Endothelial cell (in vitro differentiated cells): ENCODE measurements at places on chromosomes 16 and 17.
A peak's percentile ranks its signal among the peaks of the same experiment; 100 is the strongest.

GRCh38 chr17:1560101-1560857, 2.3 kb downstream of the PITPNA start:
- H3K4me3 ChIP-seq: peak overlapping the region; percentile 98
- H3K4me1 ChIP-seq: peaks cover 64% of the 10 kb centered on the region
- peaks cover 37% of the 10 kb centered on the region for H3K36me3 ChIP-seq

GRCh38 chr16:63241497-63242028, 1205.3 kb upstream of the CDH8 start:
- H3K27me3 ChIP-seq: no peaks in the 10 kb centered on the region
- no peak for DNase-seq
- no peaks in the 10 kb centered on the region for H3K36me3 ChIP-seq
- no peak overlapping the region for H3K27ac ChIP-seq

DNA sequence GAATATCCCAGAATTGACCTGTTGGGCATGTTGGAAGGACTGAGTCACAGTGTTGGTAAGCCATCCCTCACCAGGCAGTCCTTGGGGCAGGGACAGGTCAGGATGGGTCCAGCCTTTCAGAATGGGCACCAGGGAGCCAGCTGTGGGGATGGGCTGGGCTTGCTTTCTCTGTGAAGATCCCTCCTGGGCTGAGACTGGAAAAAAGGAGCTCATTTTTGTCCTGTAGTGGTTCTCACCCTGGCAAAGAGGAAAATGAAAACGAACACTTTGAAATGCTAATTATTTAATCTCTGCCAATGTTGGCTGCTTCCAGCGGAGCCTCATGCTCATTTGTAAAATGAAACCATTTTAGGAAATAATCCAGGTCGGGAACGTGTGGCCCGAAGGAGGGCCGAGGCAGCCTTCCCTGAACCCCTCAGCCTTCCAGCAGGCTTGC, 237.5 kb upstream of the SALL1 start:
- no peak overlapping the region for H3K4me3 ChIP-seq
- DNase-seq: no peak
- no peaks in the 10 kb centered on the region for H3K36me3 ChIP-seq
- no peaks in the 10 kb centered on the region for H3K27me3 ChIP-seq
- H3K4me1 ChIP-seq: peaks cover 32% of the 10 kb centered on the region
- H3K27ac ChIP-seq: no peak overlapping the region

DNA sequence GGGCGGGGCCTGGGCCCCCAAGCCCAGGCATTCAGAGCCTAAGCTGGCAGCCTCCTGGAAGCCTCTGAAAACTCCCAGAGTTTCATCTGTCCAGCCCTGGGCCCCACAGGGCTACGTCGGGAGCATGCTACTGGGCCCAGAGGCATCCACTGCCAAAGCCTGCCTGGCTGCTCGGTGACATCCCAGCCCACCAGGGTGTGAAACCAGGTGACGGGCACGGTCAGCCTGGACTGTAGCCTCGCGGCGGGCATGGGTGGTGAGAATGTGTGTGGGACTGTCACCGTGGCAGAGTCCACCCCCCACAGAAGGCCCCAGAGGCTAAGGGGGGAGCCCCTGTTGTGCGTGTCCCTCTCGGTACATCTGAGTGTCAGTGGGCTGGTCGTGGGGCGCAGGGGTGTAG, 25.6 kb upstream of the AATK start:
- no peak overlapping the region for H3K4me3 ChIP-seq
- H3K27me3 ChIP-seq: peaks cover 2% of the 10 kb centered on the region
- no peaks in the 10 kb centered on the region for H3K36me3 ChIP-seq
- no peaks in the 10 kb centered on the region for H3K4me1 ChIP-seq
- DNase-seq: no peak

DNA sequence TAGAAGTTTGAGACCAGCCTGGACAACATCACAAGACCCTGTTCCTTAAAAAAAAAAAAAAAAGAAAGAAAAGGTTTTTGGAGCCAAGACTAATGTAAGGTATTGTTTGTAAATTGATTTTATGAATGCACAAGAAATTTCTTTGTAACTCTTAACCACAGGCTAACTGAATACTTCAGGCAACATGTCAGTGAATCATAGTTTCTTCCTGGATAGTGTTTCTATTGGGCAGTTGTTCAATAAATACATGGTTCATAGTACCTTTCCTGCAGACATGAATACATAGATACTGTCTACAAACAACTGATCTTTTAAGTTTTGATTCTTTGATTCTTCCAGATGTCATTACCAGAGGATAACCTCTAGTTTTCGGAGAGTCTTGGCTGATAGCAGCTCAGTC, 11.6 kb downstream of the DDX42 start:
- no peaks in the 10 kb centered on the region for H3K27me3 ChIP-seq
- H3K27ac ChIP-seq: peak overlapping the region; percentile 9

DNA sequence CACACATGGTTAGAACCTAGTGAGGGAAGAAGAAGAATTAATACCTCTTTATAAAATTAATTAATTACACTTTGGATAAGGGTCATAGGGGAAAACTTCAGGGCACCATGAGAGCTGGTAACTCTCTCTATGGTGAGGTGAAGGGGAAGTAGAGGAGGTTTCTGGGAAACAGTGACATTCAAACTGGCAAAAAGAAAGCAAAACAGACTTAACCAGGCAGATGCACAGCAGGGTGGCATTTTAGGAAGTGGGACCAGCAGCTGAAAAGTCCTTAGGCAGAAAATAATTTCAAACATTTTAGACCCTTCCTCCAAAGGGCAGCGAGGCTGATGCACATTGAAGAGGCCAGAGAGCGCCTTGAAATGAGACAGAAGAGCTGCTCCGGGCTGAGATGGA, 157.8 kb downstream of the CDH13 start:
- DNase-seq: no peak
- H3K36me3 ChIP-seq: no peaks in the 10 kb centered on the region
- peaks cover 8% of the 10 kb centered on the region for H3K4me1 ChIP-seq
- no peaks in the 10 kb centered on the region for H3K27me3 ChIP-seq
- H3K27ac ChIP-seq: no peak overlapping the region
- H3K4me3 ChIP-seq: no peak overlapping the region

GRCh38 chr16:59179446-59180082, 445.4 kb upstream of the GOT2 start:
- no peaks in the 10 kb centered on the region for H3K36me3 ChIP-seq
- no peak overlapping the region for H3K27ac ChIP-seq
- H3K27me3 ChIP-seq: no peaks in the 10 kb centered on the region
- no peak for DNase-seq
- no peaks in the 10 kb centered on the region for H3K4me1 ChIP-seq

DNA sequence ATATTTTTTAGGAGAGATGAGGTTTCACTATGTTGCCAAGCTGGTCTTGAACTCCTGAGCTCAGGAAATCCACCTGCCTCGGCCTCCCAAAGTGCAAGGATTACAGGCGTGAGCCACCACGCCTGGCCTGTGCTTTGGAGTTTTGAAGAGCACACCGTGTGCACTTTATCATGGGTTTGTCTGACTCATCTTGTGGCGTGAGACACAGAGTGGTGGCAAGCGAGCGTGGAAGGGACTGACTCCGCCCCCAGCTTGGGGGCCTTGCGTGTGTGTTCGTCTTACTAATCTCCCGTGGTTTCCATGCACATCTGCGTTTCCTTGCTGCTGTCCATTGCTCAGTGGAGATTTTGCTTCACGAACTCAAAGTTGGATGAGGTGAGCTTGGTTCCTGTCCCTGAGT, 22.9 kb downstream of the CRAMP1 start:
- H3K36me3 ChIP-seq: peaks cover 62% of the 10 kb centered on the region
- no peak for DNase-seq
- no peak overlapping the region for H3K27ac ChIP-seq
- H3K4me3 ChIP-seq: no peak overlapping the region

DNA sequence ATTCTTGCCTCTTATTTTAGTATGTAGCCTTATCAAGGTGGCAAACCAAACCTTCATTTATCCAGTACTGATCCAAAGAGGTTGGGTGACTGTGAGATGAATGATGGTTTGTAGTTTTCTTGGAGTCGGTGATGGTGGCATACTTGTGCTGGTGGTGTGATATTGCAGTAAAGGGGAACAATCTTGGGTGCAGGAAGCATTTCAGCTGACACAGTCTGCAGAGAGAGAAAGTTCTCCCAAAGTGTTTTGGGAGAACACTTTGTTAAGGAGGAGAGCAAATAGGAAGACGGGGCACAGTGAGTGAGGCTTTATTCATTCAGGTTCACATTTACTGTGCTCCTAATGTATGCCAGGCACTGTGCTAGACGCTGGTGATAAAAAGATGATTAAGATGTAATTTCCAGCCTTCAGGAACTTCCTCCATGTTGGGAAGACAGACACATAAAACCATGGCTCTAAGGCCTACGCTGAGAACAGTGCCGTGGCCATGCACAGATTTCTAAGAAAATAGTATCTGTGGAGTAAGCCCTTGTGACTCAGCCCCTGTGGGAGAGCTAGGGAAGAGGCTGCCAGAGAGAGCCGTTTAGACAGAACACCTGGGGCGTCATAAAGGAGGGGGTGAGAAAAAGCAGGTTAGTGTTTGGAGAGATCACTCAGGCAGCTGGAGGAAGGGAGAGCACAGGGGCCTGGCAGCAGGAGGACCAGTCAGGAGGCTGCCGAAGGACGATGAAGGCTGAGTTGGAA, 13.8 kb downstream of the HEATR3 start:
- no peak overlapping the region for H3K4me3 ChIP-seq
- H3K36me3 ChIP-seq: peaks cover 22% of the 10 kb centered on the region
- no peaks in the 10 kb centered on the region for H3K4me1 ChIP-seq
- peaks cover 2% of the 10 kb centered on the region for H3K27me3 ChIP-seq

DNA sequence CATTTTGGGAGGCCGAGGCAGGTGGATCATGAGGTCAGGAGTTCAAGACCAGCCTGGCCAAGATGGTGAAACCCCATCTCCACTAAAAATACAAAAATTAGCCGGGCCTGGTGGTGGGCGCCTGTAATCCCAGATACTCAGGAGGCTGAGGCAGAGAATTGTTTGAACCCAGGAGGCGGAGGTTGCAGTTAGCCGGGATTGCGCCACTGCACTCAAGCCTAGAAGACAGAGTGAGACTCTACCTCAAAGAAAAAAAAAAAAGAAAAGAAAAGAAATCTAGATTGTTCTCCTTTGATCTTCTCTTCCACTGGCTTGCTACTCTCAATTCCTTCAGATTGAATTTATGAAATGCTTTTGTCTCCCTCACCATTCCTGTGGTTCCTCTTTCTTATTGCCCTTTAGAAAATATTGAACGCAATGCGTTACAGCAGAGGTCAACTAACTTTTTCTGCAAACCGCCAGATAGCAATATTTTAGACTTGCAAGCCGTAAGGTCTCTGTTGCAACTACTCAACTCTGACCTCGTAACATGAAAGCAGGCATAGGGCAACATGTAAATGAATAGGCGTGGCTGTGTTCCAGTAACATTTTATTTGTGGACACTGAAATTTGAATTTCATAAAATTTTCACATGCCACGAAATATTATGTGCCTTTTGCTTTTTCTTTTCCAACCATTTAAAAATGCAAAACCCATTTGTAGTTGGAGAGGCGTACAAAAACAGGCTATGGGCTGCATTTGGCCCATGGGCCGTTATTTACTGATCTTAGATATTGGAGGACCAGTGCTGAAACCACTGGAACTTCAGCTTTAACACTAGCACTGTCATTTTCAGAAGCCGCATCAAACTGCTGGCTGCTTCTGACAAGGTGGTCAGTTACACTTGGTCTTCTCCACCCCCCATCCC, 24.8 kb downstream of the PITPNC1 start:
- DNase-seq: no peak
- H3K4me3 ChIP-seq: no peak overlapping the region
- H3K36me3 ChIP-seq: no peaks in the 10 kb centered on the region
- no peaks in the 10 kb centered on the region for H3K27me3 ChIP-seq
- peaks cover 4% of the 10 kb centered on the region for H3K4me1 ChIP-seq
- H3K27ac ChIP-seq: no peak overlapping the region

- DNase-seq: no peak
- no peaks in the 10 kb centered on the region for H3K36me3 ChIP-seq
- no peaks in the 10 kb centered on the region for H3K27me3 ChIP-seq
- no peak overlapping the region for H3K27ac ChIP-seq
- no peak overlapping the region for H3K4me3 ChIP-seq
- peaks cover 9% of the 10 kb centered on the region for H3K4me1 ChIP-seq
Measured at GRCh38 chr17:72916991-72917390, 175.5 kb downstream of the SLC39A11 start.

GRCh38 chr16:25083701-25084100, 27.8 kb upstream of the LCMT1 start:
- DNase-seq: no peak
- peaks cover 4% of the 10 kb centered on the region for H3K27me3 ChIP-seq
- H3K4me1 ChIP-seq: no peaks in the 10 kb centered on the region
- no peak overlapping the region for H3K27ac ChIP-seq
- no peaks in the 10 kb centered on the region for H3K36me3 ChIP-seq

DNA sequence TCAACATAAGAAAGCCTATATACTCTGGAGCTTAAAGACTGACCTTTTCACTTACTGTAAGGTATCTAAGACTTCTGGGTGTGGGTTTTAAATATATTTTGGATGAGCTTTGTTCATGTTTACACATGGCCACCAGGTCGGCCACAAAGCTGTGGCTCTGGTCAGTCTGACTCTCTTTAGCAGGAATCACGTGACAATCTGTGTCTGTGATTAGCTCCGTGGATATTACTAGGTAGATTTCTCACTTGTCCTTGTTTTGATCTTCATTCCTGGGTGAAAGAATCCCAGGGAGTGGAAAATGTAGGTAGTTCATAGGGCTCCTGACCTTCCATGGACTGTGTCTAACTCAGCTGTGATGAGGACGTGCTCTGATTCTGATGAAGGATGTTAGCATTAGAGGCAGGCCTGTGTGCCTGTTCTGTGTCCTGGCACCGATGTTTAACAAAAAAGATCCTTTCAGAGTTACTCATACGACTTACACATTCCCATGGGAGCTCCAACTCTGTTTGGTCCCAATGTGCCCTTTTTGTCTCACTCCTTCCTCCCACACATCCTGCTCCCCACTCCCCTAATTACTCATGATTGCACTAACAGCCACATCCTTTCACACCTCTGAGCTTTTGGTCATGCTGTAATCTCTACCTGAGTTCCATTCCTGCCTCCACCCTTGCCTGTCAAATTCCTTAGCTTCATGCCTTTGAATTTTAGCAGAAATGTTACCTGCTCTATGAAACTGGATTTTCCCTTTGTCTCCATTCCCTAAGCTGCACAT, 425.1 kb downstream of the MAF start:
- H3K36me3 ChIP-seq: no peaks in the 10 kb centered on the region
- H3K27me3 ChIP-seq: no peaks in the 10 kb centered on the region
- H3K27ac ChIP-seq: no peak overlapping the region
- no peak overlapping the region for H3K4me3 ChIP-seq
- no peak for DNase-seq
- peaks cover 3% of the 10 kb centered on the region for H3K4me1 ChIP-seq

- H3K36me3 ChIP-seq: no peaks in the 10 kb centered on the region
- H3K4me3 ChIP-seq: no peak overlapping the region
- H3K27me3 ChIP-seq: no peaks in the 10 kb centered on the region
Measured at GRCh38 chr17:10144982-10145381, 53.4 kb downstream of the GAS7 start.

DNA sequence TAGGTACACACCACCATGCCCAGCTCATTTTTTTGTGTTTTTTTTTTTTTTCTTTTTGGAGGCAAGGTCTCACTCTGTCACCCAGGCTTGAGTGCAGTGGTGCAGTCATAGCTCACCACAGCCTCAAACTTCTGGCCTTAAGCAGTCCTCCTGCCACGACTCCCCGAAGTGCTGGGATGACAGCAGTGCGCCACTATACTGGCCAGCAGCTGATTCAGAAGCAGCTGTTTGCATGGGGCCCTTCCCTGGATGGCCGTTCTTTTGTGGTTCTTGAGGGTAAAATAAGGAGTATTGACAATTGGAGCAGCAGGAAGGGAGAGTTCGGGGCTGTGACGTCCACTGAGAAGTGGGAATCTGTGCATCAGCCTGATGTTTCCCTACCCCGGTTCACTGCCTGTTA, 41.6 kb downstream of the KIAA0513 start:
- no peak overlapping the region for H3K4me3 ChIP-seq
- peaks cover 7% of the 10 kb centered on the region for H3K27me3 ChIP-seq
- H3K36me3 ChIP-seq: no peaks in the 10 kb centered on the region
- no peak overlapping the region for H3K27ac ChIP-seq
- no peaks in the 10 kb centered on the region for H3K4me1 ChIP-seq
- DNase-seq: no peak
